ENCODE measurements at places on chromosomes 7 and 10.

DNA sequence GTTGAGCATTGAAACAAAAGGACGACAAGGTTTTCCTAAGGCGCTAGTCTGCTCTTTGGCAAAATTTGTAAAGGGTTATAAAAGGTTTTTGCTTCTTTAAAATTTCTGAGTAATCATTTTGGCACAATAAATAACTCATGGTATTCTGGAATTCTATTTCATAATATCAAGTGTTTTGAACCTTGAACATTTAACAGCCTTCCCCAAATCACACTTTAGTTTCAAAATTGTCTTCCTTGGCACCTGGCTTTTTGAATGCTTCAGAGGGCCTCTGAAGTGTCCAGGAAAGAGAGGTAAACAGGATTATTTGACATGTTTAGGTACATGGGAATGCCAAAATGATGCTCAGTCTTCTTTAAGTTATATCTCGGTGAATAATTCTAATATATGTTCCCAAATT is 220.8 kb downstream of the PHF14 start:
- DNase-seq, result no peak

GRCh38 chr7:69624435-69625230 is 26.4 kb downstream of the AUTS2 start:
- DNase-seq, result no peak

DNA sequence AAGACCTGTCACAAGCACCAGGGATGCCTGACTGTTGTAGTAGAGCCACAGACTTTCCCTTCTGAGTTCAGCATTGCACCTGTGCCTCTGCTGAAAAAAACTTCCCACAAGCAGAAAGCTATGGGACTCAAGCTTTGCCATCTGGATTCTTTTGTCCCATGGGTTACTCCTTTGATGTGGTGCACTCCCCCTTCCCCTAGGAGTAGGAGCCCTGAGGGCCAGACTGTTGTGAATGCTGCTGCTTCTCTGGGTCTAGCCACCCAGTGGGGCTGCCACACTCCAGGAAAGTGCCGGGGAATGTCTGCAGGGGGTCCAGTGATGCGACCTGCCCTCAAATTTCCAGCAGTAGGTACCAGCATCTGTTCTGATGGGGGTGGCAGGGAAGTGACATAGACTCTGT is 11.7 kb downstream of the CASP7 start:
- DNase-seq, result no peak

- DNase-seq, result no peak
These were observed 419.1 kb downstream of the AUTS2 start for GRCh38 chr7:70017357-70017756.

DNA sequence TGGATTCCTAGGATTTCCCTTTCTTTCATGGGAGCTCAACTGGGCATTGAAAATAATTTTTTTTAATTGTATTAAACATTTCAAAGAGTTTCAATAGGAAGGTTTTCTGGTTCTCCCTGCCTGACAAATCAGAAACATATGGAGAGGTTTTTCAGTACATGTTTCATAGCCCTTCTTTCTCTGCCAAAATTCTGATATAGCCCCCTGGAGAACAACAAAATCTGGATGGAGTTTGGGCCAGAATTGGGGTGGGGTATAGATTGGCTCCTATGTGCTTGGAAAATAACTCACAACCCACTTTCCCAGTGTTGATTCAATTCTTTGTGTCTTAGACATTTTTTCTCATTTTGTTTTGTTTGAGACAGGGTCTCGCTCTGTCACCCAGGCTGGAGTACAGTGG is 24.6 kb upstream of the EIF4H start:
- no peak for DNase-seq

DNA sequence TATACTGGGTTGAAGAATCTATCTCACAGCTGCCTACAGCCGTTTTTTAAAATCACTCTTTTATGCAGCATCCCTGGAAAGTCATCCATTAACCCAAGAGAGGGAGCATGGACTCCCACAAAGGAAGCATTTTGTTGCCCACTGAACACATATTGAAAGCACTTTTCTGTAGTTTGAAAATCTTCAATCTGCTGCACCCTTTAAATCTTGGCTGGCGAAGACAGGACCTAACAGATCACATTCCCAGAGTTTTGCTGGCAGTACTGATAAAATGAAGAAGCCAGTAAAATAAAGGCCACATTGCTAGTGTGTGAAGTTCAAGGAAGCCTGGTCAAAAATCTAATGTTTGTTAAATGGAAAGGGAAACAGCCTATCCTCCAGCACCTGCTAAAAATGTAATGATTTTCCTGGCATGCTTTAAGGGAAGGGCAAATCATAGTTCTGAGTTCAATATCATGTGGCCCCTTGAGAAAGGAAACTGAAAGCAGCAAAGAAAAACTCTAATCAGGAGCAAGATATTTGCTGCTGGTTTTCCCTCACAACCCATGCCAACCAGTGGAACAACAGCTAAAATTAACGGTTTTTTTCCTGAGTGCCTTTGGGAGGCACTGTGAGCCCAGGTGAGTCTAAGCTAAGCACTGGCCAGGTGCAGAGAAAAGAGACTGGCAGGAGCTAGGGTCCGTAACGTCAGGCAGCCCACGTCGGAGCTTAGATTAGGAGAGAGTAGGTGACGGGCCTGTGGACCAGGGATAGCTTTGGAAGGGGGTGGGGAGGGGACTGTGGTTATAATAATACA is 97.9 kb upstream of the PALS2 start:
- no peak for DNase-seq

- no peak for DNase-seq
These were observed 42.7 kb upstream of the PPIF start for GRCh38 chr10:79304479-79305087.

DNA sequence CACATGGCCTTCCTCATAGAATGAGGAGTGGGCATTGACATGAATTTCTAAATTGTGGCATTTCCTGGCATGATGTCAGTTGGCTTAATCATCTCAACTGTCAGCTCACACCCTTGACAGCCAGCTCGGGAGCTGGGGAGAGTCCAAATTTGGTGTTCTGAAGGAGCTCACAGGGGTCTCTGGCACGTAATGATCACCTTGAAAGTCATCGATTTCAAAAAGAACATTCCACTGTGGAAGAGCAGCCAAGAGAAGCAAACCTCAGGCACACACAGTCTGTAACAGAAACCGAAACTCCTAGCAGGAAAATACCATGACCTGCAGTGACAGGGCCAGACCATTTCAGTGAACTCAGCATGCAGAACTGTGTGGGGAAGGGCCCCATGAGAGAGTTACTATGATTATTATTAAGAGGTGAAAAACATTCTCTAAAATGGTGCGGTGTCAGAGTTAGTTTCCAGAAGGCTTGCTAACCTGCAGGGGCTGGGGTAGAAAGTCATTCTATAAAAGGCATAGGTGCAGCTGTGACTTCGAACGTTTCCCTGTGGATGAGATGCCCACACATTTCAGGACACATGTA is 26.4 kb upstream of the KLF6 start:
- DNase-seq, result no peak
